Fibroblast of villous mesenchyme (primary cell): ENCODE measurements at places on chromosomes 16 and 17.

- DNase-seq: peak; percentile 34
Observed at GRCh38 chr17:74089869-74090464, 113.5 kb upstream of the RPL38 start.

GRCh38 chr17:43801844-43802243 is 21.6 kb downstream of the CFAP97D1 start:
- no peak for DNase-seq

GRCh38 chr16:58409316-58409973 is 17.2 kb downstream of the GINS3 start:
- DNase-seq: peak; percentile 22

DNA sequence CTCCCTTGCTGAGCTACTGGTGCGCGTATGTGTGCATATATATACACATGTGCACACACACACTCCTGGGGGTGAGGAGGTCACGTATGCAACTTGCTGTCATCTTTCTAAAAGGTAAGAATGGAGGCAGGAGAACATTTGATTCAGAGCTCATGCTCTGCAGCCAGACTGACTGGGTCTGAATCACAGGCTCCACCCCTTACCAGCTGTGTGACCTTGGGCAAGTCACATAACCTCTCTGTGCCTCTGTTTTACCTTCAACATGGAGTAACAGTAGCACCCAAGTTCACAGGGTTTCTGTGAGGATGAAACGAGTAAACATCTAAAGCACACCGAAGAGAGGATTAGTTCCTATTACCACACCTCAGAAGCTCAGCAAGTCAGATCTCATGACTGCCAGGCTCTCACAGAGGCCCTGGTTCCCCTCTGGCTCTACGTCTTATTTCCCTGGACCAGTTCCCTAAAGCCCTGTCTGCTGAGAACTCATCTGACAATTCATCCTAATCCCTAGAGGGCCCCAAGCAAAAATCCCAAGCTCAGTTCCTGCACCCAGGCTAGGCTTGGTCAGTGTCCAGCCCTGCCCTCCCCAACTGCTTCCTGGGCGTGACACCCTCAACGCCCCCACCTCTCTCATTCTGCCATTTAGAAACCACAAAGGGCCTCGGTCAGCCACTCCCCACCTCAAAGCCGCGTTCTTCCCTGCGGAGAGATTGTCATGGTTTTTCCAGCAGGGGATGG is 28.7 kb downstream of the ABR start:
- DNase-seq: peak; percentile 40

DNA sequence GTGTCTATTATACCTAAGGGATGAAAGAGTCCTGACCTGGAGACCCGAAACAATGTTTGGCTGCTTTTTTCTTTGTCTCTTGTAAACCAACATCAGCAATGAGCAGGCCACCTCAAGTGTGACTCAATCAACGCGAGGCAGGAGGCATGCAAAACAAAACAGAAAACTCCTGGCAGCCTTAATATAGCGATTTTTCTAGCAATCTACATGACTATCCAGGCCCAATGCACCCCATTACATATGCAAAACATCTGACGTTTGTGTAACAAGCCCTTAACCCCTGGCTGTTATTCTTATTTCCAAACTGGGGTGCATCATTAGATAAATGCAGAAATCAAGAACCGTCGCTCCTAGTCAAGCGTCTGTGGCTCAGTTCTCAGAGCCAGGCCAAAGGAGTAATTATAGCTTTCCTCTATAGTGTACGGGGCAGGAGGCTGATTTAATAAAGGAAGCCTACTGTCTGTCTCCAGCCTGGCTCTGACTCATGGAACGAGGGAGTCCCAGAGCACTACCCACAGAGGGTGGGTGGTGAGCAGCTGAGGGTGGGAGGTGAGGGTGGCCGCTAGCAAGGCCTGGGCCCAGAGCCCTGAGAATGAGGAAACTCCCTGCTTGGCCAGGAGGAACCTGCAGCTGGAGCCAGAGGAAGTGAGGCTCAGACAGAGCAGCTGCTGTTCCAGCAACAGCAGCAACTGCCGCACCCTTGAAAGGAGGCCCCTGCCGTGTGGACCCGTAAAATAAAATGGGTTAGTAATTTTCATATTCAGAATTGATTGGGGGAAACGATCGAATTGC is 43.9 kb downstream of the CHD9 start:
- peak; percentile 97 for DNase-seq

- DNase-seq: peak; percentile 97
Observed at GRCh38 chr17:50199803-50200456, 1.5 kb downstream of the COL1A1 start.

DNA sequence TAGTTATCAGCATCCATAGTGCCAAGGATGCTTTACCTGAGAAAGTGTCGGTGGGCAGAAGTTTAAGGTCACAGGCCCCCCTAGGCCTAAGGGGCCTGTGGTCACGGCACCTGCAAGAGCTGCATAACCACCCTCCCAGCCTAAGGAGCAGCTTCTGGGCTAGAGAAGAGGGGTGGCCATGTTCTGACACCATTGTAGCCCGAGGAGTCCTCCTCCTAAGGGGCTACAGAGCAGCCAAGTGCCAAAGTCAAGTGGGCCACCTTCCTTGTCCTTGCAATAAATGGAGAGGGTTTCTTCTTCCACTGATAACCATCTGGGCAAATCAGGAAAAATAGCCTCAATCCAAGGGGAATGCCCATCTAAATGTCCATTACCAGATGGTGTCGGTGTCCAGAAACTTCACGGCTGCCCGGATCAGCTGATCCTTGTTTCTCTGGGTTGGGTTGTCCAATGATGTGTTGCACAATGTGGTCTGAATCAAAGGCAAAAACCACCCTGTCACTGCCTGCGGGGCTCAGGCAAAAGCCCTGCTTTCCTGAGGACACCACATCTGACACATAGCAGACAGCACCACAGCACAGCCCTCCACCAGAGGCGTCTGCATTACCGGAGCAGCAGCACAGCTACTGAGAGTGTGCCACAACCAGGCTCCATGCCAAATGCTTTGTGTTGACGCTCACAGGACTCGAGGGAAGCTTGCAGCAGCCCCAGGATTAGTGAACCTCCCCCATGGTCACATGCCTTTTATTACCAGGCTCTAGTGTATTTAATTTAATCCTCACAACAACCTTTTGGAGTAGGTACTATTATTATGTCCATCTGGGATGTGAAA is 12.8 kb downstream of the ATPAF2 start:
- peak; percentile 84 for DNase-seq

DNA sequence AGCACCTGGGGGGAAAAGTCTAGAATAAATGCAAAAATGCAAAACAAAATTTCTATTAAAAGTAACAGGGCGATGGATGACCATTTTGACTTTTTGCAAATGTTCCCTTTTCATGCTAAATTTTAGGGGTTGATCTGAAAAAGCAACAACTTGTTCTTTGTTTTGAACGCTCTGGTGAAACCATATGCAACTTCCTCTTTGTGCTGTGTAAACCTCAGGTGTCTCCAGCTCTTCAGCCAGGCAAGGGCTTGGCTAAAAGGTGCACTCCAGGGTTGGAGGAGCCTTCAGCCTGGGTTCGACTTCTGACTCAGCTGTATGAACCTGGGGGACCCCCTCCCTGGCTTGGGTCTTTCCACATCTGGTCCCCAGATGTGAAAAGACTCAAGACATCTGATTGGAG is 9.5 kb downstream of the IRF8 start:
- DNase-seq: no peak

DNA sequence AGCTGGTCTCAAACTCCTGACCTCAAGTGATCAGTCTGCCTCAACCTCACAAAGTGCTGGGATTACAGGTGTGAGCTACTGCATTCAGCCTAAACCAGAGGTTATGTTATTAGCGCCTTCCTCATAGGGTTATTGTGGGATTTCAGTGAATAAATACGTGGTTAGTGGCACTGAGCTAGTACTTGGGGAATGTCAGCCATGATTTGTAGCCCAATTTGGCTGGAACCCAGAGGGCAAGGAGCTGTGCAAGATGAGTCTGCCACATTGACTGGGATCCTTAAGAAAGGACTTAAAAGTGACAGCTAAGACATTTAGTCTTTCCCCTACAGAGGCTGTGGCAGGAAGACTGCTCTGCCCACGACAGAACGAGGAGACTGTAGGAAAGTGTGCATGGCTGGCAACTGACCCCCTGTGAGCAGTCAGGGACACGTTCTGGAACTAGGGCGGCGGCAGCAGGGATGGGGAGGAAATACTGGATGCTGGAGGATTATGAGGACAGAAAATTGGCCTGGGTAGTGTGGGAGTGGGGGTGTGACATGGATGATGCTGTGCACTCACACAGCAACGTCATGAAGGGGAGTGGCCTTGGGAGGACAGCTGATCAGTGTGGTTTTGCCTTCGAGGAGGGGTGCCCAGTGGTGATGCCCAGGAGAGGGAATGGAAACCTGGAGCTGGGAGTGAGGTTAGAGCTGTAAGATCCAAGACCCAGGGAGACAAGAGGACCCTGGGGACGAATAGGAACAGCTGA is 14.6 kb downstream of the ATP5PD start:
- DNase-seq: peak; percentile 93

DNA sequence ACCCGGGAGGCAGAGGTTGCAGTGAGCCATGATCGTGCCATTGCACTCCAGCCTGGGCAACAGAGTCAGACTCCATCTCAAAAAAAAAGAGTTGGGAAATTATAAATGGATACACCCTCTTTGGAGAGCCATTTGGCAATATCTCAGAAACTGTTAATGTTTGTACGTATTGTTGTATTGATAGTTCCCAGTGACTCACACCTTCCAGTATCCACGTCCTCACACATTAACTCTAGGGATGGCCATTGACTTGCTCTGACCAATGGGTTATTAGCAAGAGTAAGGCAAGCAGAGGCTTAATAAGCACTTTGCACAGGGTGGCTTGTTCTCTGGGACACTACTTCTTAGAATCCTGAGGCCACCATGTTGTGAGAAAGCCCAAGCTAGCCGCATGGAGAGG is 107.6 kb upstream of the LHX1 start:
- no peak for DNase-seq

- peak; percentile 60 for DNase-seq
Observed at GRCh38 chr17:3647769-3648555, 11.4 kb downstream of the CTNS start.

DNA sequence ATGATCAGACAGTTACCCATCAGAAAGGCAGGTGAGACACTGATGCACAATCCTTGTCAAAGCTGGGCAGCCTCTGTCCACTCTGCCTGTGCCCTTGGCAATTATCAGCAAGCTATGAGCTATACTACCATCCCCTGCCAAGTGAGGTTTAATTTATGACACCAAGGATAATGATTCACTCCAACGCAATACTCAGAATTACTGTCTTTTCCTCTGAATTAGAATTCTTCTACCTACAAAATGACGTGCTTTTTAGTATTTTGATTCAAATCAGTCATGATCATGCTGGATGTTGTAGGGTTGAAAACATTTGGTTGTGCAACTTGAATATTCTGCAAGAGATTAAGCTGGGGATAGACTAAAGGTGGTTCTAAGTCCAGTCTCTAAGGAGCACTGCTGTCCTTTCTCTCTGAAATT is 116.8 kb upstream of the SOX9 start:
- no peak for DNase-seq

GRCh38 chr16:31718998-31719397 is 154.6 kb upstream of the ZNF267 start:
- DNase-seq: peak; percentile 23

DNA sequence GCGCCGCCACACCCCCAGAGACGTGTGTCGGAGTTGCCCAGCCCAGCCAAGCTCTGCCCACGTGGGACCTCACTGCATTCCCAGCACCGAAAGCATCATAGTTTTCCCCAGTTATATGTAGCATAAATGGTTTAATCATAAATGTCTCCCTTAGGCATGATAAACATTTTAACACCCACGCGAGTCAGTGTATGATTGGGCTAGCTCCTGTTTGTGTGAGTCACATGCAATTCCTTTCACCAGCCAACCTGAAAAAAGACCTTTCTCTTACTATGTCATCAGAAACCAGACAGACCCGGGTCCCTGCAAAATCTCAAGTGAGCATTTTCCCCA is 9.2 kb downstream of the TAF1C start:
- DNase-seq: peak; percentile 71

GRCh38 chr17:73974536-73974935 is 228.9 kb upstream of the RPL38 start:
- DNase-seq: no peak

GRCh38 chr16:82182266-82183003 is 12.4 kb upstream of the MPHOSPH6 start:
- peak; percentile 48 for DNase-seq

DNA sequence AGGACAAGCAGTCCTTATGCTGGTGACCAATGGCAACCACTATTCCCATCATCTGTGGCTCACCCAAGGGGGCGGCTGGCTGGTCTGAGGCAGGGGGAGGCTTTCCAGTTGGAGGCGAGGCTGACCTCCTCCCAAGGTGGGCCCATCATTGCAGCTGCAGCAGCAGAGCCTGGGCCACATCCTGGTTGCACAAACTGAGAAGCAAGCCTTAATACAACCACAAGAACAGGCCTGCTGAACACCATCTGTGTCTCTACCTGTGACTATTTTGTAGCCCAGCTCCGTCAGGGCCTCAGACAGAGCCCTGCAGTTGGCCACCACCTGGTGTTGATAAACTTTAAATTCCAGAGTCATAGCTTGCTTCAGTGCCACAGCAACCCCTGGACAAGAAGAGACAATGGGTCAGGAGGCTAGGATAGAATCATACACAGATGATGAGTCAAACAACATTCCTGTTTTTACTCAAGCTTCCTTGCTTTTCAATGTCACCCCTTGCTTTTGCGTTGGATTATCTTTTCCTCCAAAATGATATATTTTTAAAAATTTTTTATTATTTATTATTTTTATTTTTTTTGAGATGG is 17.9 kb downstream of the SMCR8 start:
- peak; percentile 40 for DNase-seq

- DNase-seq: no peak
Observed at GRCh38 chr17:54270499-54270898, 447.8 kb downstream of the KIF2B start.

- peak; percentile 58 for DNase-seq
Observed at GRCh38 chr17:62933501-62934385, 32.3 kb upstream of the TANC2 start.

DNA sequence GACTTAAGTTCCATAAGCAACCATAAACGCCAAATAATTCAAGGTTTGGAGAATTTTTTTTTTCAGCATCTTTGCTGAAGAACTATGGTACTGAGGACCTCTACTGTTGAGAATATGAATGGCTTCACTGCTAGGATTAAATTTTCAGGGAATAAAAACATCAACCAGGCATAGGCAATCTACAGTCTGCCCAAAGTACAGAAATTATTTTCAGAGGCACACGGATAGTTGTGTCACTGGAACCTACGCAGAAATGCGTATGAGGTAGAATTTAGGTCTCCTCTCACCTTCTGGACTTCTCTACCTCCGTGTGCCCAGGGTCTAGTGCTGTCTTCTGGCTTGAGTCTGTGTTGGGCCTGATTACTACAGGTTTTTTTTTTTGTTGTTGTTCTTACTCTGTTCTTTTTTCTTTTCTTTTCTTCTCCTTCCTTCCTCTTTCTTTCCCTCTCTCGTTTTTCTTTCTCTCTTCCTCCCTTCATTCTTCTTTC is 39.7 kb downstream of the NACA2 start:
- DNase-seq: peak; percentile 56

GRCh38 chr17:58300336-58300735 is 19.6 kb upstream of the MPO start:
- no peak for DNase-seq

GRCh38 chr16:61471023-61471422 is 565.2 kb downstream of the CDH8 start:
- no peak for DNase-seq

- DNase-seq: no peak
Observed at GRCh38 chr16:67063008-67063407, 34.1 kb downstream of the CBFB start.
